ENCODE measurements at places on chromosomes 2 and 18.

GRCh38 chr2:219661197-219661954, 33.9 kb downstream of the SLC4A3 start:
- H3K4me3 ChIP-seq = no peak overlapping the region
- no peaks in the 10 kb centered on the region for H3K4me1 ChIP-seq

GRCh38 chr2:235698028-235698427, 204.2 kb downstream of the AGAP1 start:
- peaks cover 8% of the 10 kb centered on the region for H3K27me3 ChIP-seq
- H3K4me1 ChIP-seq = peaks cover 11% of the 10 kb centered on the region
- H3K27ac ChIP-seq = no peak overlapping the region

GRCh38 chr2:97966545-97967215, 29.1 kb downstream of the TMEM131 start:
- no peaks in the 10 kb centered on the region for H3K36me3 ChIP-seq
- DNase-seq = no peak
- peak overlapping the region; percentile 37 for H3K27ac ChIP-seq
- H3K4me3 ChIP-seq = no peak overlapping the region
- peaks cover 53% of the 10 kb centered on the region for H3K4me1 ChIP-seq

DNA sequence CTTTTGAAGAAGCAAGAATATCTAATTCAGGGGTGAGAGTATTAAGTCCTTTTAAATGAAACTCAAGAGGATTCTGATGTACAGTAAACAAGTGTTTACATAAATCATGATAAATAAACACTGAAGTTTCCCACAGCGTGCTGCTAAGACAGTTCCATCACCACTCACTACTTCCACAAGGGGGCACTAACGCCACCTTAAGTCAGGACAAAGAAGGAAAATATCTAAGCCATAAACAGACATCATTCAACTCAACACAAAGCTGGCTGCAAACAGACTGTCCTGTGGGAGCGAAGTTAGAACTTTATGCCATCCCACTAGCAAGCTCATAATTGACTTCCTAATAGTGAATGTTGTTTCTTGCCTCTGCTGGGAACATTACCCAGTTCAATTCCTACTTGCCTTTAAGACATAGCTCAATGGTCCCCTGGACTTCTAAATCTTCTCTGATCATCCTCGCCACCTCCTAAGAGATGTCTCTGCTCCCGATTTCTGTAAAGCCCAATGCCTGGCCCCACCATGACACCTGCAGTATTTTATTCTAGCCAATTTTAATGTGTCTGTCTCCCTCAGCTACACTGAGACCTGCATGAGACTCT, 36.5 kb downstream of the MRPL44 start:
- H3K27me3 ChIP-seq = peaks cover 28% of the 10 kb centered on the region
- peak overlapping the region; percentile 45 for H3K4me3 ChIP-seq
- no peaks in the 10 kb centered on the region for H3K36me3 ChIP-seq
- DNase-seq = peak; percentile 14
- no peak overlapping the region for H3K27ac ChIP-seq

GRCh38 chr2:216098421-216099334, 10.5 kb upstream of the XRCC5 start:
- no peaks in the 10 kb centered on the region for H3K27me3 ChIP-seq
- peaks cover 11% of the 10 kb centered on the region for H3K36me3 ChIP-seq
- H3K4me3 ChIP-seq = no peak overlapping the region
